ENCODE measurements at places on chromosomes 1 and 21.

DNA sequence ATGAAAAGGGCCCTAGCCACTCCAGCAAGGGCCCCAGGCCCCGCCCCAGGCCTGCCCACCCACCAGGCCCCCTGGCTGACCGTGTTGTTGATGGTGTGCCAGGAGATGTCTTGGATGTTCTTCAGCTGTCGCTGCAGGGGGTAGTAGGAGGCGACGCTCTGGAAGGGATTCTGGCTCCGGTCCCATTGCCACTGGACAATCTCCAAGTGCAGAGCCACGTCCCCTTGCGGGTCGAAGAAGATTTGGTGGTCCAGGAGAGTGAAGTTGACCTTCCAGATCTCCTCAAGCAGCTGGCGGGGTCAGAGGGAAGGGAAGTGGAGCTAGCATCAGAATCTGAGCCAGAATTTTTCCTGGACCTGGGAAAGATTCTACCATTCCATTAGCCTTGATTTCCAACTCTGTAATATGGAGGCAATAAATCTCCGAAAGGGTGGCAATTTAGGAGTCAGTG is 10.2 kb downstream of the TAS1R2 start:
- DNase-seq = peak; percentile 12

DNA sequence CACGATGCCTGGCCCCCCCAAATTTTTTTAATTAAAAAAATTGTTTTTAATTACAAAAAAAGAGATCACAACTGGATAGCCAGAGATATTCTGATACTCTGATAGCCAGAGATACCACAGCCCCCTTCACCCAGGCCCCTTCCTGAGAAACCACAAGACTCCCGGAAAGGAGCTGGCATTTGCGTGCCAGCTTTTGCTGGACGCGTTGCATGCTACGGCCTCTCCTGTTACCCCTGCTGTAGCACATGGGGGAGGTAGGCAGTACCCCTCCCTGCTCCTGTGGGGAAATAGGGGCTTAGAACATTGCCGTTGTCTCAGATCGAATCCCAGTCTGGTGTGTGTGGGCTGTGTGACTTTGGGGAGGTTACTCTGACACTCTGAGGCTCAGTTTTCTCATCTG is 22.7 kb downstream of the MFAP2 start:
- no peak for DNase-seq

DNA sequence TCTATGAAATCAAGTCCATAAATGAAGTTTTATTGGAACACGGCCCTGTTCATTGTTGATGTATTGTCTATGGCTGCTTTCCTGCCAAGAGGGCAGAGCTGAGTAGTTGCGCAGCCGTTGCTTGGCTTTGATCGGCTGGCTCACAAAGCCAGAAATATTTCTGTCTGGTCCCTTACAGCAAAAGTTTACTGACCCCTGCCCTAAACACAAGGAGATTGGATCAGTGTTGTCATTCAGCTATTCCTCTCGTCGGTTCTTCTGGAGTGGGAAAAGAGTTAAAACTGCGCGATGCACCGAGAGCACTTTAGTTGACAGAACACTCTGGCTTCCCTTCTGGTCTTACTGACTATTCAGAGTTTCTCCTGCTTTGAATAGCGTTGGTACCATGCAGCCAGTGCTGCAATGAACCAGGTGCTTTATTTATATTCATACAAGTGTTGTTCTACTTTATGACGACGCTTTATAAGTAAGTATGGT is 868 bp downstream of the ZBTB40 start:
- DNase-seq = no peak

- no peak for DNase-seq
Observed at GRCh38 chr21:33393348-33393747, 9.9 kb upstream of the IFNGR2 start.

DNA sequence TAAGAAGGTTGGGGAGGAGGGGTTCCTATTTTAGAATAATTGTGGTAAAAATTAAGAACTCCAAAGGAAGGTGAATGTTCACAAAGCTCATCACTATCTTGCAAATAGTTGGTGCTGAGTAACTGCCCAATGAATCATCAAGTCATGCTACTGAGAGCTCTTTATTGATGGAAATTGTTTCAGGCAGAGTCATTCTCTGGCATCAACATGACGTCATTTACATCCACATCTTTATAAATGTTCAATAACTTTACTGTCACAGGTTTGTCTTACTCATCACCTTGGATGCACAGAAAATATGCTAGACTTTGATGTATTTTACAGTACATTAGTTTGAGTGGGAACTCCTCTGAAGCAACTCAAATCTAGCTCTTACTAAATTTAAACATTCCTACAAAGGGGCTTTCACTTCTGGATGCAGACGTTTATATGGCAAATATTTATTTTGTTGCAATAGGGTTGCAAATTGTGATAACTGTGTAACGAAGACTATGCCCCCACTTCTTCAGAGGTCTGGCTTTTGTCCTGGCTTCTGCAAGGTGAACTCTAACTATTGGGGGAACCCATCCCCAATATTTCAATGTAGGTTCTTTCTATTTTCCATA is 273.7 kb upstream of the AJAP1 start:
- no peak for DNase-seq

GRCh38 chr21:38769191-38769780 is 36.4 kb upstream of the ETS2 start:
- no peak for DNase-seq

- no peak for DNase-seq
Observed at GRCh38 chr1:72229893-72230292, 52.4 kb downstream of the NEGR1 start.

- no peak for DNase-seq
Observed at GRCh38 chr1:47184090-47184821, 5.6 kb downstream of the PDZK1IP1 start.

- no peak for DNase-seq
Observed at GRCh38 chr1:208115924-208116640, 128.1 kb downstream of the PLXNA2 start.

- no peak for DNase-seq
Observed at GRCh38 chr1:158728510-158729225, 8.1 kb upstream of the OR6K3 start.

- no peak for DNase-seq
Observed at GRCh38 chr1:22545141-22545540, 18.1 kb upstream of the EPHA8 start.

DNA sequence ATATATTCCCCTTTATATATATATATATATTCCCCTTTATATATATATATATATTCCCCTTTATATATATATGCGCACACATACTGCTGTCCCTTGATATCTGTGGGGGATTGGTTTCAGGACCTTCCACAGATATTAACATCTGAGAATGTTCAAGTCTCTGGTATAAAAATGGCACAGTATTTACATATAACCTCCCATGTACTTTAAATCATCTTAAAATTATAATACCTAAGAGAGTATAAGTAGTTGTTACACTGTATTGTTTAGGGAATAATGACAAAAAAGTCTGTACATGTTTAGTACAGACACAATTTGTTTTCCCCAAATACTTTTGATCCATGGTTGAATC is 45.8 kb downstream of the NR5A2 start:
- no peak for DNase-seq

DNA sequence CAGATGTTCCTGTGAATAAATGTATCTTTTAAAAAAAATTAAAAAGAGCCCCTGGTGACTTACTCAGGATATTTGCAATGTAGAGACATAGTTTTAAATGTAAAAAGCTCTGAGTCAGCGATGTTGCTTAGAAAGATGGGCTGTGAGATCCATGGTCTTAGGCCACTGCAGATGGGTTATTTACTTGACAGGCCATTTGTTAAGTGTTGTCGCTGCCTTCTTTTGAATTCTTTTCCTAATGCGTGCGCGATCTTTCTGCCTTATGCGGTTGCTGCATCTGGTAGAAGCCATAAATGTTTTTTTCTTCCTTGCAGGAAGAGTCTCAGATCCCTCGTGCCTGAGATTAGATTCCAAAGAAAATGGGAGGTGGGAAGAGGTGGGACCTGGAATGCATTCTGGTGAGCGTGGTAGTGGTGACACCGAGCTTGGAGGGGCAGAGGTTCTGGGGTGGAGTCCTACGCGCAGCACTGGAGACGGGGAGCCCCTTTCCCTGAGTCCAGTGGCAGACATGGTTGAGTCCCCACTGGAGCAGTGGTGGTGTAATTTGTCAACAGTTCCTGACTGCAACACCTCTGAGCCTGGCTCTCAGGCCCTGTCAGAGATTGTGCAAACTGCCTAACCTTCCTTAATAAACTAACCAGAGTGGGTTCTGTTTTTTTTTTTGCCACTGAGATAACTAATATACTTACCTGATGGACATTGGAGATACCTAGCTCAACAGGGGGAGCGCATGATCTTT is 197.2 kb downstream of the HHAT start:
- DNase-seq = no peak

GRCh38 chr1:79848316-79848715 is 841.8 kb upstream of the ADGRL4 start:
- DNase-seq = no peak

DNA sequence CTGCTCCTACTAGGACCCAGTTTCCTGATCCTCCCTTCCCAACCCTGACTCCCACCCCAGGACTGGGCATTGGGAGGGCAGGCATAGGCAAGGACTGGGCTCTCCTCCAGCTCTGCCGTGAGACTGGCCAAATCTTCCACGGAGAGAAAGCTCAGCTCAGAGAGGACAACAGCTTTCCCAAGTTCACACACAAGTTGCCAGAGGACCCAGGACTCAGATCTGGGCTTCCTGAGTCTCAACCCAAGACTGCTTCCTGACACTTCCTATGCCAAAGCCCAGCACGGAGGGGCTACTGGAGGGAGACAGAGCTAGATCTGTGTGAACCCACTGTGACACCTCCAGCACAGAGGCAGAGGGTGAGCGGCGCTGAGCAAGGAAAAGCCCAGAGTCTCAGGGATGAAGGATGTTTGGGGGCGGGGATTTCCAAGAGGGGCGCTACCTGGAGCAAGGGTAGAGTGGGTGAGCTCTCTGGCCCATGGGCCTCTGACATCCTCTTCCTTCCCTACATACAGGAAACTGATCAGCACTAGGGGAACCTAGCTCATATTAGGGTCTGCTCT is 7.1 kb downstream of the PDZK1IP1 start:
- DNase-seq = no peak

GRCh38 chr1:9841460-9841859 is 17.7 kb upstream of the CLSTN1 start:
- no peak for DNase-seq

DNA sequence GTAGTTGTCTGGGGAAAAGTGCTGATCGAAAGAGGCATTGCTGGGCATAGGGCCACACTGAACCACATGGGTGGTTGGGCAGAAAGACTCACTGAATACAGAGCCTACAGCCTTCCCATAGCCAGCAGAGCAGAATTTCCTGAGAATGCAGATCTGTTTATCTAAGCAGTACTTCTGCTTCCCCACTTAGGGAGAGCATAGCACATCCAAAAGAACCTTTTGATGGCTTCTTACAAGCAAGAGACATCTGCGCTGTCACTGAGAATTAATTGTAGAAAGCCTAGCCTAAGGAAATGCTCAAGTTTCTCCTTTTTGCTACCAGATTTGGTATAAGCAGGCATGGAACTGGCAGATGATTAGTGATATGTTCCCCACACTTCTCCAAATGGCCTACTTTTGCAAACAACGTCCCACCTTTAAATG is 13.0 kb upstream of the KLHDC8A start:
- DNase-seq = no peak

DNA sequence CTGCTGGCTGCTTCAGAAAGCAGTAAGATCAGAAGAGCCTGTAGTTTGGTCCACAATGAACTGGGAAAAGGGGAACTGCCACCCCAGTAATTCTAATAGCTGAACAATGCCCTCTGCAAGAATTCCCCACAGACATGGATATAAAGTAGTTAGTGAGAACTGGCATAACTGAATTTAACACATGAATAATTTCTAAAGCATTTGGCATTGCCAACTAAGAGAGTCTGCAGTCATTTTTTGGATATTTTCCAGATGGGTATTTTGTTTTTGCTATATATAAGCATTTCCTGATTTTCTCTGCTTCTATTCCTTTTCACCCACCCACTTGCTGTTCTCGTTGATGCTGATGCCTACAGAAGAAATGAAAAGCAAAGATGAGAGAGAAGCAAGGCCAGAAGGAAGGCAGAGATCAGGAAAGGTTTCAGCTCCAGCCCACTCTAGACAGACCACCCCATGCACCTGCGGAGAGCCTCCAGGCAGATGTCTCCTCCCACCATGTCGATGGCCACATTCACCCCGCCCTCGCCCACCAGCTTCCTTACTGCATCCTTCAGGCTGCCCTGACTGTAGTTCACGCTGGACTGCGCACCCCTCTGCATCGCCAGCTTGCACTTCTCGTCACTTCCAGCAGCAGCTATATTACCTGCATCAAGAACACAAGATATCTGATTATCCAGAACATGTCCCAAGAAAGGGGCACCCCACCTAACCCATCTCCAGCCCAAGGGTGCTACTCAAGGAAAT is 55.9 kb upstream of the SEC16B start:
- no peak for DNase-seq

DNA sequence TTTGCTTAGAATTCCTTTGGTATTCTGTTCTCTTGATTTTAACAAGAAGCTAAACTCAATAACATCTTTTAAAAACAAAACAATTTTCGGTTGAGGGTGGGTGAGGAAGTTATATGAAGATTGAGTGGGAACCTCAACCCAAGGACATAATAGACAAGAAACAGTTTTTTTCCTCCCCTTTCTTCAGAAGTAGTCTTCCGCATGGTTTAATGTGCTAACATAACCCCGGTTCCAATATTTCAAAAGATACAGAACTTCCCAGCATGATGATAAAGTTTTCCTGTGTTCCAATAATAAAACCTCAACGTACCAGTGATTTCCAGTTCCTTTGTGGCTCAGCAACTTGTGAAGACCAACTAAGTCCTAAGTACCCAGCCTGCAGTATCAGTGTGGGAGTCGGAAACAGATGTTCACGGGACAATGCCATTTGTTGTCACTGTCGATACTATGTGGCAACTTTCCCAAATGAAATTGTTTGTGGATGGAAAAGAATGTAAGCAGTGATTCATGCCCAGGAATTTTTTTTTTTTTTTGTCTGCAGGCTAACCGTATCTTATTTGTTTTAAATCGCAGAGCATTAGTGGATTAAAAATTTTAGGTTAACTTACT is 48.5 kb downstream of the NR5A2 start:
- DNase-seq = peak; percentile 25

GRCh38 chr1:226597616-226598454 is 49.3 kb downstream of the STUM start:
- no peak for DNase-seq

DNA sequence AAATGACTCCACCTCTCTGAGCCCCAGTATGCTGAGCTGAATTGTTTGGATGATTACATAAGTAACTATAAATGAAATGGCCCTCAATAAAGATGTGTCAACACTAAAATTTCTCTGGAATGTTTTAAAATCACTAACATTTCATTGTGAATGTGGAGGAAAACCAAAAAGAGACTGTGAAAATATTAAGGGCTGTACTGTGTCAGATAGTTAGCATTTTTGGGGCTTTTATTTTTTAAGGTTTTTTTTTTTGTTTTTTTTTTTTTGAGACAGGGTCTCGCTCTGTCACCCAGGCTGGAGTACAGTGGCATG is 6.3 kb downstream of the MYOC start:
- no peak for DNase-seq

- DNase-seq = no peak
Observed at GRCh38 chr1:243528459-243529121, 272.7 kb downstream of the SDCCAG8 start.
